Neural crest cell (in vitro differentiated cells): ENCODE measurements at places on chromosomes 1 and 21.
A peak's percentile ranks its signal among the peaks of the same experiment; 100 is the strongest.

GRCh38 chr1:157852476-157852875, 10.9 kb upstream of the CD5L start:
- DNase-seq, result no peak

- no peak for DNase-seq
Measured at GRCh38 chr1:72281144-72281543, 1.2 kb downstream of the NEGR1 start.

DNA sequence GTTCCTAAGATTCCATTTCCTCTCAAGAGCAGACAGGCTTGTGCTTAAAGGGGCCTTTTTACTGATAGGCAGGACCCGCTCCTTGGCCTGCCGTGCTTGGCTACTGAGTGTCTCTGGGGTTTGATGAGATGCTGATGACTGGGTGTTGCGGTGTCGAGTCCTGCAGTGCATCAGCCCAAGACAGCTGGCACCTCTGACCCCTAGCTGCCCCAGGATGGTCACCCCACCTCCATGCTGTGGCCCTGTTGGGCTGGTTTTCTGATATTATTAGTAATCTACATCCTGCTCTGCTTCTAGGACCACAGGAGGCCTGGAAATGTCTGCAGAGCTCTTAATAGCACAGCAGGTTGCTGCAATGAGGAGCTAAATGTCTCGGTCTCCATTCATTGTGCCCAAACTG, 28.7 kb downstream of the LRRC71 start:
- DNase-seq, result no peak

- DNase-seq, result no peak
Measured at GRCh38 chr1:53409233-53409632, 50.0 kb upstream of the DMRTB1 start.

DNA sequence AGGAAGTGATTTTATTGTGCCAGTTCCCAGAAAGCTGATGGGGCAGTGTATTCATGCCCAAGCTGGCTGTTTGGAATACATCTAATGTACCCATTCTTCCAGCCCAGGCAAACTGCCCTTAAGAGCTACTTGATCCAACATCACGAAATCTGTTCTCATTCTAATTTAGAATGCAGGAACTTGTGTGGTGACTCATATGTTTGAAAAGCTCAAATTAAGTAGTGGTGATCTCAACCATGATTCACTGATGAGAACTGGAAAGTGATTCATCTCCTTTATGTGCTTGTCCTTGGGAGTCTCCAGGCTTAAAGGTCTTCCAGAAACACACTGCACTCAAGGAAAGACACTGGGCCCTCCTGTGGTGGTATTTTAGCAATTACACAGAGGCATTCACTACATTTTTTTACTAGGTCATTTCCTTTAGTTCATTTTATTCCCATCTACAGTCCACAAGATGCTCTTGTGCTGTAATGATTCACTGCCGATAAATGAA, 65.4 kb downstream of the RPE65 start:
- DNase-seq, result no peak

DNA sequence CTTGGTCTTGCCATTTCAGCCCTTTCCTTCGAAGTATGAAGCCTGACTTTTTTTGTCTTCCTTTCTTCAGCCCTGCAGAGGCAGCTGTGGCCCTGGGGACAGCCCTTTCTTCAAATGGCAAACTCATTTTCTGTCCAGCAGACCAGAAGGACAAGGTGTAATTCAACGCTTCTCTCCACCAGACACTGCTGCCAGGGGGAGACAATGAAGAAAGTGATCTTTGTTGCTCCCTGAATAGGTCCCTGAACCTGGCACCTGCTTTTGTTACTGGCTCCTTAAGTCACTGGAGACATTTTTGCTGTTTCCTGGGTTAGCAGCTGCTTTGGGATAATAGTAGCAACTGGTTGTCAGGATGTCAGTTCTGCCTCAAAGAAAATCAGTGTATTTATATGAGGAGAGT, 50.8 kb upstream of the MACF1 start:
- no peak for DNase-seq

DNA sequence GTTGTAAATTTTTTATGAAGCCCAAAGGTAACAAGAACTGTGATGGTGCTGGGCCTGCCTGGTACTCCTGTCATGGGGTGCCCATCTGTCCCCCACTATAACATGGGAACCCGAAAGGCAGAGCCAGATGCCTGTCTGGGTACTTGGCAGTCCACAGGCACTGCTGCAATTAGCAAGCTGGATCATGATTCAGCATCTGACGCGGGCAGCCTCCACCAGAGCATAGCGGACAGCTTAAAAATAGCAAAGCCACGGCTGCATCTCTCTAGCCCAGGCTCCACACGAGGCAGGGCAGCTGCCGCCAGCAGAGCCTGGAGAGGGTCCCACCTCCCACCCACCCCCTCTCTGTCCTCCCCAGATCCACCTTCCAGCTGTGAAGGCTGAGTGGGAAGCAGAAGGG, 22.9 kb downstream of the SUSD4 start:
- no peak for DNase-seq

GRCh38 chr1:206911064-206911663, 10.6 kb downstream of the FCMR start:
- DNase-seq, result no peak

GRCh38 chr1:167345386-167345733, 124.7 kb downstream of the POU2F1 start:
- no peak for DNase-seq

GRCh38 chr1:156920233-156921052, at the start of gene LRRC71:
LRRC71 (plus strand) TSS chr1:156920632; CDS start chr1:156920804, 172 bp downstream.
- peak; percentile 85 for DNase-seq
